Fibroblast of upper back skin (primary cell): ENCODE measurements at places on chromosomes 12 and 14.
A peak's percentile ranks its signal among the peaks of the same experiment; 100 is the strongest.

- DNase-seq, result no peak
These were observed 15.5 kb upstream of the IRF2BPL start for GRCh38 chr14:77043984-77044485.

DNA sequence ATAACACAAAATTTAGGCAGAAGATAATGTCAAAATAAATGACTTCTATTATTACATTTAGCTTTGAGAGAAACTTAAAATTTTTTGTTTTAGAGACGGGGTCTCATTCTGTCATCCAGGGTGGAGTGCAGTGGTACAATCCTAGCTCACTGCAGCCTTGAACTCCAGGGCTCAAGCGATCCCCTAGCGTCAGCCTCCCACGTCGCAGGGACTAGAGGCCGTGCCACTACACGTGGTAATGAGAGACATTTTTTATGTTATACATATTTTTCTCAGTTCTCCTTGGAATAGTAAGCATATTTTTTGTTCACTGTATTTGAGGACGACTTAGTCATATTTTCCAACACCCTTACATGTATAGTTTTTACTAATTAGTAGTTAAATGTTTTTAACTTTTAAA lies 21.5 kb upstream of the NUDT4 start:
- no peak for DNase-seq

DNA sequence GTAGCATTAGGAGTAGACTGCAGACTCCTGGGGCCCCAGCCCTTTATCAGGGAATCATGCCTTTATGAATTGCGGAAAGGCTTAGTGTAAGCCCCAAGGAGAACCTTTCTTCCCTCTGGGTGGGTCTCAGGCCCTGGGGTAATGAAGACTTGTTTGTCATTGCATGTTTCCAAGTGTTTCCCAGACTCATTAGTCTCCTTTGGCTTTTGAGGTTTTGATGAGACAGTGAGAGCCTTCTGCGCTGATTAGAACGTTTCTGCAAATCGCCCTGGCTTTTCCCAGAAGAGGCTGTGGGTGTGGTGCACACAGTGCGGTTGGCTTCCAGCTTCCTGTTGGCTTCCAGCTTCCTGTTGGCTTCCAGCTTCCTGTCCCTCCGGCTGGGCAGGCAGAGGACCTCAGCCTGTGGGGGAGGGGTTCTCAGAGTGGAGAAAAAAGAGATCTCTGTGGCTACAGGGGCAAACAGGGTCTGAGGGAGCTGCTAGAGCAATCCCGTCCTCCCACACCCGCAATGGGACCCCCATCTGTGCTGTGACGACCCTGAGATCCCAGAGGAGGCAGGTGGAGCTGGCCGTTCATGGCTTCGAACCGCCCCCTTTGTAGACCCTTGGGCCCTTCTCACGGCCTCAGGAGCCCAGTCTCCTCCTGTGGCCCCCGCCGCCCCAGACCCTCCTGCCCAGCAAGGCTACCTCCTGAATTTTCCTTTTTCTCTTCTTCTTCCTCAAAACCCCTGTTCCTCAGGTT lies 42.1 kb downstream of the GPR68 start:
- DNase-seq, result no peak

GRCh38 chr14:95071649-95072280 lies 85.6 kb downstream of the DICER1 start:
- no peak for DNase-seq

DNA sequence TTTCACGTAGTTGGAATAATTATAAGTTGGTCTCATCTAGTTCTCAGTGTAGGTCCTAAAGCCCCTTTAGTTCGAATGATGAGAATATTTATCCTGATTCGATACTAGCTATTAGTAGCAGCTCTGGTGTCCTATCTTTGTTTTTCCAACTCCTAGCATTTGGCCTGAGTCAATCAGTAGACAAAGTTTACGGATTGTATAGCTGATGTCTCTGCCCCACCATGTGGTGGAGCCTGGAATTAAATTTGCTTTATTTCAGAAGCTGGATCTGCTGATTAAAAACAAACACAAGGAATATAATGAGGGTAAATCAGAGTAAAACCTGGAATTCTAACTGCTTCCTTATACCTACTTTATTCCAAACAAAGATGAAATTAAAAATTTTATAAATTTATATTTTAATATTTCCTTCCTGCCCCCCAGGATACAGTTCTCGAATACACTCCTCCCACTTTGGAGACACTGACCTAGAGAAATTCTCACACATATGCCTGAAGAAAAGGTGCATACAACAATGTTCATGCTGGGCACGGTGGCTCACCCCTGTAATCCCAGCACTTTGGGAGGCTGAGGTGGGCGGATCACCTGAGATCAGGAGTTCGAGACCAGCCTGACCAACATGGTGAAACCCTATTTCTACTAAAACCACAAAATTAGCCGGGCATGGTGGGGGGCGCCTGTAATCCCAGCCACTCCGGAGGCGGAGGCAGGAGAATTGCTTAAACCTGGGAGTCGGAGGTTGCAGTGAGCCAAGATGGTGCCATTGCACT lies 7.6 kb upstream of the BRMS1L start:
- DNase-seq, result peak; percentile 33

DNA sequence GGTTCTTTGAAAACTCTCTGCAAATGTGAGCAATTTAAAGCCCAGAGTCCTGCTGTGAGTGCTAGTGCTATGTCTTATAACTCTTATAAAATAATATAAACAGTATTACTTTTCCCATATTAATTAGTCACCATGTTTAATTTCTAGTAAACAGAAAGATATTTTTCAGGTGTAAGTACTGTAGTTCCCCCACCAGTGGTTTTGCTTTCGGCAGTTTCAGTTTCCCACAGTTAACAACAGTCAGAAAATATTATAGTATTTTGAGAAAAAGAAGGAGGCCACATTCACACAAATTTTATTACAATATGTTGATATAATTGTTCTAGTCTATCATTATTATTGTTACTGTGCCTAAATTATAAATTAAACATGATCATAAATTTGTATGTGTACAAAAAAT lies 800.5 kb downstream of the LRFN5 start:
- DNase-seq, result no peak

DNA sequence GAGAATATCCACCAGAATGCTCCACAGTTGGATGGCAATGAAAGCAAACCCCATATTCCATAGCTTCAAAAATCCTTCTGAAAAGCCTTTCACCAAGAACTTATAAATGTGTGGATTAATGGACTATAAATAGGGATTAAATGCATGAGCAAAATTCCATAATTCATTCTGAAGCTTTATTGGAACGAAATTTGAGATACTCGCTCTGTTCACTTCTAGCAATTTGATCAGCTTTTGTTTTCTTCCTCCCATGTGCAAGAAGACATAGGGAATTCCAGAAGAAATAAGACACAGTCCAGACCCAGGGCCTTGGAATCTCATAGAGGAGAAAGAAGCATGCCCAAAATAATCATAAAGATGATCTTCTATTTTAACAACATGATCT lies 285.9 kb upstream of the TMPO start:
- DNase-seq, result no peak

DNA sequence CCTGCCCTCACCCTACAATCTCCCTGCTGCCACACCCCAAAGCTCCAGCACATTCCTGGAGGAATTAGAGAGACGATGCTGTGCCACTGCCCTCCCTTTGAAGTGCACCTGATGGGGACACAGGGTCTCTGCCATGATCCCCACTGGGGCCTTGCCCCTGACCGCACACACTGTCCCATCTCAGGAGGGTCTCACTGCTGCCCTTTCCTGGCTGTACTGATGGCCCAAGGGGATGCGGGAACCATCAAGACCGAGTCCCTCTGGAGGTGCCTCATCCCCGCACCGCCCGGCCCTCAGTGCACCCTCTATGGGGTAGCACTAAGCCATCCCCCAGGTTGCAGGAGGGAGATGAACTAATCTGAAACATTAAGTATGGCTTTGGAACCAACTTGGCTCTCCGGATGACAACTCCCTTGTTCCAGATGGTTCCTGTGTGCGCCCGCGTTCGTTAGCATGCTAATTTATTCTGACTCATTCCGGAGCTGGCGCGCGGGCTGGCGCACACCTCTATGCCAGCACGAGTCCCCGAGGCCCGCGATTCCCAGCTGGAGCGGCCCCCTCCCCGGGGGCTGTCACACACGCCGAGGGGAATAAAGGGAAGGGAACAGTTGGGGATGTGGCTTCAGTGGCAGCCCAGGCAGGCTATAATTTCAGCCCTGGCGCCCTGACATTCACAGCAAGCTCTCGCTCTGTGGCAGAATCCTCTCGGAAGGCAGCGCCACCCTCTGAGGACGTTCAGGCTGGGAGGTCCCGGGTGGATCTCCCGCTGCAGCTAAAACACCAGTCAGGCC lies 34.2 kb upstream of the C14orf180 start:
- no peak for DNase-seq

GRCh38 chr12:104695453-104696148 lies 238.9 kb downstream of the CHST11 start:
- peak; percentile 81 for DNase-seq

- DNase-seq, result no peak
These were observed 11.5 kb downstream of the C1S start for GRCh38 chr12:7072035-7072434.

GRCh38 chr14:20866963-20867362 lies 24.2 kb upstream of the RNASE3 start:
- peak; percentile 8 for DNase-seq

DNA sequence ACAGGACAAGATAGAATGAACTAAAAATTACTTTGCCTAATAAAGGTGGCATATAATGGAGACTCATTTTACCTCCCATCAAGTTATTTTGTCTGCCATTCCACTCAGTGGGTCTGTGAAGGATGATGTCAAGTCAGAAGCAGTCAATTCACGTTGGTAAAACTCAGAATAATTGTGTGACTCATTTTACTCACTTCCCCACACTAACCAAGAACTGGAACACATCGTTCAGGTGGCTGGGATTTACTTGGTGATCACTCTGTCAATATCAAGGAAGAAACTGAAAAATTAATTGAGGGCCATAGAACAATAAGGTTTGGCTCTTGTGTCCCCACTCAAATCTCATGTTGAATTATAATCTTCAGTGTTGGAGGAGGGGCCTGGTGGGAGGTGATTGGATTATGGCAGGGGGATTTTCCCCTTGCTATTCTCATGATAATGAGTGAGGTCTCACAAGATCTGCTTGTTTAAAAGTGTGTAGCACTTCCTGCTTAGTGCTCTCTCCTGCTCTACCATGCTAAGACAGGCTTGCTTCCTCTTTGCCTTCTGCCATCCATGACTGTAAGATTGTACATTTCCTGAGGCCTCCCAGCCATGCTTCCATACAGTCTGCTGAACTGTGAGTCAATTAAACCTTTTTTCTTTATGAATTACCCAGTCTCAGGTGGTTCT lies 35.7 kb upstream of the GTF2A1 start:
- DNase-seq, result no peak

DNA sequence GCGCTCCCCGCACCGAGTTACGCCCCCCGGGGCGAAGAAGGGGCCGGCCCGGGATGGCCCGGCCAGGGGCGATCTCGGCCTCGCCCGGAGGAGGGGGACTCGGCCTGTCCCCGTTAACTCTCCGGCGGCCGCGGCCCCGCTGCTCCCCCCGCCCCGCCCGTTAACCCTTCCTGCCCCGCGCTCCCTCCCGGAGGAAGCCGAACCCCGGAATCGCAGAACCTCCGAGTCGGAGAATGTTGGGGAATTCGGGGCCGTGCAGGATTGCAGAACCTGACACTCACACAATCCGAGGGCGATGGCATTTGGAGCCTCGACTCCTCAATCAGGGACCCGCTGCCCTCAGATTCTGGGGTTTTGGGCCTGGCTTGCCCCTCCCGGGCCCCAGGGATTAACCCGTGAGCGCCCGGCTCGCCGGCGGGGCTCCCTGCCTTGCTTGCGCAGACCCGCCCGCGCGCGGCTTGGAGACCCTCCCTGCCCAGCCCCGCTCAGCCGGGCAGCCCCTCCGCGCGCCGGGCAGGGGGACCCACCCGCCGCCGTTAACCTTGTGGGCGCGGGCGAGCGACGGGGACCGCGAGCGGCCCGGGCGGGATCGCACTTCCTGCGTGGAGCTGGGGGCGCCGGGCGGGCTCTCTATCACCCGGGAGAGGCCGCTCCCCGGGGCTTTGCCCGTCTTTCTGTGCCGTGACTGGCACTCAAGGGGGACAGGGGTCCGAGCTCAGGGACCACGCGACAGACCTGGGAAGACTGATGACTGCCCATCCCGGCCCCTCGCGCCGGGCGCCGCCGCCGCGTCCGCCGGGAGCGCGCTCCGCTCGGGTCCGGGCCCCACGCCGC lies 18.8 kb downstream of the BEGAIN start:
- DNase-seq, result no peak

GRCh38 chr12:6962285-6963015 lies 8.0 kb downstream of the PHB2 start:
- no peak for DNase-seq

DNA sequence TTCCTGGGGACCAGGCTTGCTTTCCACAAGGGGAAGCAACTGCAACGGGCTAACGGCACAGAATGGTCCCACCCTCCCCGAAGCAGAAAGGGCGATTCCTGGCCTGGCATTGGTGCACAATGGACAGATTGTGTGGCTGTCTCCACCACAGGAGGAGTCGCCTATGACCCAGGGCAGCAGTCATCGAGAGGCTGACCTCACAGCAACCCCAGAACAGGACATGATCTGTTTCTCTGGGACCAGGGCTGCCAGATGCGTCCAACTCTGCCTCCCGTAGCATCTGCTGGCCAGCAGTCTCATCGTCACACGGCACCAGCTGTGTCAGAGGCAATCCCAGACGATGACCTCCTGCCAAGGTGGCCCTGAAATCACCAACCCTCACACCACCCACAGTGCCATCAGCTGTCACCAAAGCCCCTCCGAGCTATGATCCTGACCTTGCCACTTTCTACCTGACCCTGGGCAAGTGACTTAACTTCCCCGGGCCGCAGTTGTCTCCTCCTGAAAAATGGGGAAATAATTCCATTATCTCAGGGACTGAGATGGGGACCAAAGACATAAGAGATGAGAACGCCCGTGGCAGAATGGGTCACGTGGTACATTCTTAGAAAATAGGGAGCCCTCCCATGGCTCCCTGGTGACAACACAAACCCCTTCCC lies 86.7 kb downstream of the CHGA start:
- DNase-seq, result no peak

DNA sequence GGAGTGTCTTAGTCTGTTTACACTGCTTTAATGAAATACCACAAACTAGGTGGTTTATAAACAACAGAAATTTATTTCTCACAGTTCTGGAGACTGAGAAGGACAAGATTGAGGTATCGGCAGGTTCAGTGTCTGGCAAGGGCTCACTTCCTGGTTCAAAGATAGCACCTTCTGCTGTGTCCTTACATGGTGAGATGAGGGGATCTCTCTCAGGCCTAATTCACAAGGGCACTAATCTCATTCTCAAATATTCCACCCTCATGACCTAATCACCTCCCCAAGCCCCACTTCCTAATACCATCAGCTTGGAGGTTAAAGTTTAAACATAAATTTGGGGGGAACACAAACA lies 35.0 kb upstream of the PLEK2 start:
- DNase-seq, result no peak

- DNase-seq, result no peak
These were observed 38.6 kb downstream of the PTPRB start for GRCh38 chr12:70598467-70599193.

DNA sequence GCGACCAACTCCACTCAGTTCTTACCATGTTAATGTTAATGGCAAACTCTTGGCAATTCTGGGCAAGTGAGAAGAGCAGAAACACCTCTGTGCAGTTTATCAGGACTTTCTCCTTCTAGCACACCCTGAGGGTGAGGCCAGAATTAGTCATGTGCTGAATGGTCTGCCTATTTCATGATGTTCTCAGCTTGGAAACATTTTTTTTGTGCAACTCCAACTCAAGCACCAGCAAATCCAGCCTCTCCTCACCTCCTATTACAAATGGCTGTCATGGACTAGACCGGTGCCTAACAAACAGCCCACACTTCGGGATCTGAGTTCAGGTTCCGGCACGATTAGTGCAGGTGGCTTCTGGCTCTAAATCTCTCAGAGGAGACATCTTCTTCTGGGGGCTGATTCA lies 246.0 kb downstream of the ZFP36L1 start:
- peak; percentile 76 for DNase-seq

- peak; percentile 13 for DNase-seq
These were observed 31.0 kb downstream of the RTL1 start for GRCh38 chr14:100872259-100873095.
